Activated CD8-positive, alpha-beta memory T cell treated with anti-CD3 and anti-CD28 coated beads, Interleukin-2, amount 10 ng/mL, durations not matched to agents 7 days and 5 days (primary cell): ENCODE measurements at places on chromosomes 7 and 10. TPM values are rescaled to one million over a fixed set of nuclear protein-coding genes. Genes with fewer than 3 reads are reported as not detected.

The SLC26A5 gene
- not detected for total RNA-seq

The NUPR2 gene
- not detected for total RNA-seq

The CPVL gene
- 1.8 TPM for total RNA-seq

The ANKRD7 gene
- total RNA-seq: 0.59 TPM

The PRSS37 gene
- total RNA-seq: not detected

The UCN3 gene
- not detected for total RNA-seq

The PEX1 gene
- total RNA-seq: 18.4 TPM

The MLXIPL gene
- total RNA-seq: not detected

The PAPOLB gene
- not detected for total RNA-seq

The ATRNL1 gene
- 0.87 TPM for total RNA-seq

The HACD1 gene
- total RNA-seq: 0.93 TPM

The SPDYE2 gene
- 0.29 TPM for total RNA-seq

The TSPAN12 gene
- total RNA-seq: not detected
